AG04449 (cell line): ENCODE measurements at places on chromosomes 2 and 18.

DNA sequence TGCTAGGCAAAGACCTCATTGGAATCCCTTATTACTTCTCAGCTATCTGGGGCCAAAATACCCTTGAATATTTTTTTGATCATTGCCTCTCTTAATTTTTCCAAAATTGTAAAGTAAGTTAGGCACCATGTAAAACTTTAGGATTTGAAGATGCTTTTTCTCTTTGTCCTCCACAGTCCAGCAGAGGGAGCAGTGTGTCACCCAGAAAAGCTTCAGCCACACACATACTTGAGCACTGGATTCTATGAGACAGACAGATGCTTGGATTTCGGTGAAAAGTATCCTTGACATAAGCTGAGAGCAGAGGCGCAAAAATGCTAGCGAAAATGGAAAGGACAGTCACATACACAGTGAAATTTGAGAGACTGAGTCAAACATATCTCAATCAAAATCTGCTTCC, 74.7 kb upstream of the KCNJ3 start:
- DNase-seq: no peak

DNA sequence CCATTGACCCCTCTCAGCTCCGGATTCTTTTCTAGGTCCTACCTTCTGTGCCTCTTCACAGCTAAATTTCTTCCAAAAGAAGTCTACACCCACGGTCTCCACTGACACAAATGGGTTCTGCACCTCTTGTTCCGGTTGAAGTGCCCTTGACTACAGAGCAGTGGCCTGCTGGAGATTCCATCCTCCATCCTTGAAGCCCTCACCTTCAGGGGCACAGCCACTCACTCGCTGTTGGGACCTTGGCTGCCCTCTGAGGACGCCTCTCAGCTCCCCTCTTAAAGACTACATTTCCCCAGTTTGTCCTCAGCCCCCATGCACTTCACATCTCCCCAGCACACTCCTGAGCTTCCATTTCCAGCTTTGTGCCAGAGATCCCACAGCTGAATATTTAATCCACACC, 226.3 kb downstream of the ATAD2B start:
- no peak for DNase-seq

GRCh38 chr2:201923436-201924328, 110.0 kb upstream of the FZD7 start:
- no peak for DNase-seq

DNA sequence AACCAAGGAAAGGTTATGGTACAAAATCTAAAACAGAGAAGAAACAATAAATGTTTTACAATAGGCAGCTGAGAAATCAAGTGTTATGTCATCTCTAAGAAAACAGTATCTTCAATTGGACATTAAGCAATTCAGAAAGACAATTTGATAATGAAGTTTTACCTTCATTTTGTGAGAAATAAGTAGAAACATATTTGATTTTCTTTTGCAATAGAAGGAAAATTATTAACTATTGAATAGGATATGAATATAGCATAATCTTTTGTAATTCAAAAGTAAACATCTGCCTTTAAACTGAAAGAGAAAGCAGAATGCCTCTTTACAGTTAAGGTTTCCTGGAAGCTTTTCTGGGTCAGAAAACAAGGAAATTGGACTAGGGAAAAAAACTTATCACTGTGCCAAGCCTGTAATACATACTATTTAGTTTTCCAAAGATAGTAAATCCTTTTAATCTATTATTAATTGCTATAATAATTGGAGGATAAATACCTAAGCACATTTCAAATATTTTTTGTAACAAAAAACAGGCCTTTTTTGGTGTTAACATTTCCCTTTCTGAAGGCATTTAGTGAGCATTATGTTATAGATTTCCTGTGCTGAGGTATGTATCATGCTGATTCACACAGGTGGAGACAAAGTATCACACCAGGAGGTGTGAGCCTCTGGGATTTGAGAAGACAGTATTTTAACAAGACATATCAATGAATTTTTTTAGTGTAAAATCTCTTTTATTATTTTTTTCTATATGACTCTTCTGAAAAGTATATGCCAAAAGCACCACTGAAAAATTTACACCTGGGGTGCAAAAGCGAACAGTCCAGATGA, 947.0 kb upstream of the CDH2 start:
- DNase-seq: no peak

- no peak for DNase-seq
Measured at GRCh38 chr2:176072951-176073904, 10.5 kb downstream of the EVX2 start.

DNA sequence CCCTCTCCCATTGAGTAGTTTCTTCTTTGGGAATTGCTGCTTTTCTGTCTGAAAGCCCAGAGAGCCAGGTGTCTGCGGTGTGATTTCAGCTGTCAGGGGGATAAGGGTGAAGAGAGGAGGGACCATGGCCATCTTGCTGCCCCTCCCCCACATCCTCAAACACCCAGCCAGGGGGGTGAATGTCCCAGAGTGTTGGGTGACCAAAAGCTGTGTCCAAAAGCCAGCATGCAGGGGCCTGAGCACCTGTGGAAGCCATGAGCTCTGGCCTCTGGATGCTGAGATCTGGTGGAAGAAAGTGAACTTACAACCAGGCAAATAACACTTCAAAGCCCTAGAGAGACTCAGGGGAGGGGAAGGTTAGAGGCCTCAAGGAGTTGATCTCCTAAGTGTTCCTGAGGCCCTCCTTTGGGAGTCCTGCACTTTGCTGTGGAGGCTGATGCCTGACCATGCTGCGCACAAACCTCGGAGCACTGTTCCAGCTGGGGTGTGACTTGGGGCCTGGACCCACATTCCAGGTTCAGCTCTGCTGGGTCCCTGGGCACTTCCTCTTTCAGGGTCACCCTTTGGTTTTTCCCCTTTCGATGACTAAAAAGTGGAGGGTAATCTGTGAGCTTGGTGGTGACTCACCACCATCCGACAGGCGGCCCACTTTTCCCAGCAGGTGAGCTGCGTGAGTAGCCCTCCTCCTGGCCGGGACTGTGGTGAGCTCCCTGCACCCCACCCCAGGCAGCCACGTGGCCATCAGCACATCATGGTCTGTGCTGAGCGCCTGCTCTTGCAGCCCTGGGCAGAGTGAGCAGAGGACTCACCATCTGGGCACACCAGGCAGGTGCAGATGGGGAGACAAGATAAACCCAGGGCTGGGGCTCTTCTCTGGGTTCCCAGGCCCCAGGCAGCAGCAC, 66.8 kb upstream of the FOSL2 start:
- no peak for DNase-seq

GRCh38 chr2:136798766-136799165, 33.4 kb downstream of the THSD7B start:
- no peak for DNase-seq

DNA sequence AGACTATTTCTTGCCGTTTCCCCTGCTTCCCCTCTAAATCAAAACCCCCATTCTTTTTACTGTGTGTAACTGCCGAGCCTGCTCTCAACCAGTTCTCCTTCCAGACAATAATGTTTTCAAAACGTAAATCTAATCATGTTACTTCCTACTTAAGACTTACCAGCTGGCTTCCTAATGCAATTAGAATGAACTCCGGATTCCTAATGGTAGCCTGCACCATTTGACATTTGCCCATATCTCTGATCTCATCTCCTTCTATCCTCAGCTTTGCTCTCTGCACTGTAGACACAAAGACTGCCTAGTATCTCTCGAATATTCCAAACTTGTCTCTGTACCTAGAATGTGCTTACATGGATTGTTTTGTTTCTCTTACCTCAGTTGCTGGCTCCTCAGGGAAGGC, 12.9 kb downstream of the TTL start:
- DNase-seq: no peak

DNA sequence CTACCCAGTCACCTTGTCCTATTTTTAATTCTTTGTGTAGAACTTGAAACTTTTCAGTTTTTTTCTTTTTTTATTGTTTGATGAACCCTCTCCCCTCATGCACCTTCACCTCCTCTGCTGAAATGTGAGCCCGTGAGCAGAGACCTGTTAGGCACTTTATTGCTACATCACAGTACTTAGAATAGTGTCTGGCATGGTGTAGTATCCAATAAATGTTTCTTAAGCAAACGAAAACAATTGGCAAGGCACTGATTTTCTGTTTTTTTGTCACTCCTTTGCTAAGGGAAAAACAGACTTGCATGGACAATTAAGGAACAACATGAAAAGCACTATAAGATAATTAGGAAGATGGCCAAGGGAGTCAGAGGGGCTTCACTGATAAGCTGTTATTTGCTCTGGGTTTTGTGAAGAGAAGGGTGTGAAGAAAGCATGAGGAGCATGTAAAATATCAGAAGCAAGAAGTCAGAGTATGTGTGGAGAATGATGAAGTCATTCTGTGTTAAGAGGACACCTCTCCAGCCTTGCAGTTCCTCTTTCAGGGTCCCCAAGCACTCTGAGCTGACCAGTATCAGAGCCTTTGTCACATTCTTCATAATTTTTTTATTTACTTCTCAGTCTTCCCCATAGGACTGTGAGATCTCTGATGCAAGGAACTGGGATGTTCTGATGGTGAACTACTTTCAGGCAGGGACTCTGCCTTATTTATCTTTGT, 99.7 kb upstream of the CAVIN2 start:
- DNase-seq: no peak

- DNase-seq: no peak
Measured at GRCh38 chr2:209314653-209315052, 109.2 kb upstream of the MAP2 start.

GRCh38 chr2:239893236-239893515, 132.0 kb downstream of the NDUFA10 start:
- DNase-seq: no peak

DNA sequence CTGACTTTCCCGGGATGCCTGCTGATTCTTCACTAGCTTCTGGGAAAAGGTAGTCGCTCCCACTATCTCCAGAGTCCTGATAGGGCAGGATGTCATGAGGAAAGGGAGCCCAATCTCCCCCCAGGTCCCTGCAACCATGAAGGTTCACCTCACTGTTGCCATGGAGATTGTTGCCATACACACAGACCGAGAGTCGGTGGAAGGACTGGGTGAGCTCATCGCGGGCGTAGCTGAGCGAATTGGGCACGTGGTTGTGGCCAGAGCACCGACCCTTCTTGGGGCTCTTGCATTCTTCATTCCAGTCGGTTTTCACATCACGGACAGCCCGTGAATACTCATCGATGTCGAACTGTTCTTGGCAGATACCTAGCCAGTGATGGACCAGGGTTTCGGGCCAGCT, 97.4 kb downstream of the MEP1B start:
- no peak for DNase-seq

- DNase-seq: no peak
Measured at GRCh38 chr18:12027480-12027879, 46.2 kb downstream of the IMPA2 start.

DNA sequence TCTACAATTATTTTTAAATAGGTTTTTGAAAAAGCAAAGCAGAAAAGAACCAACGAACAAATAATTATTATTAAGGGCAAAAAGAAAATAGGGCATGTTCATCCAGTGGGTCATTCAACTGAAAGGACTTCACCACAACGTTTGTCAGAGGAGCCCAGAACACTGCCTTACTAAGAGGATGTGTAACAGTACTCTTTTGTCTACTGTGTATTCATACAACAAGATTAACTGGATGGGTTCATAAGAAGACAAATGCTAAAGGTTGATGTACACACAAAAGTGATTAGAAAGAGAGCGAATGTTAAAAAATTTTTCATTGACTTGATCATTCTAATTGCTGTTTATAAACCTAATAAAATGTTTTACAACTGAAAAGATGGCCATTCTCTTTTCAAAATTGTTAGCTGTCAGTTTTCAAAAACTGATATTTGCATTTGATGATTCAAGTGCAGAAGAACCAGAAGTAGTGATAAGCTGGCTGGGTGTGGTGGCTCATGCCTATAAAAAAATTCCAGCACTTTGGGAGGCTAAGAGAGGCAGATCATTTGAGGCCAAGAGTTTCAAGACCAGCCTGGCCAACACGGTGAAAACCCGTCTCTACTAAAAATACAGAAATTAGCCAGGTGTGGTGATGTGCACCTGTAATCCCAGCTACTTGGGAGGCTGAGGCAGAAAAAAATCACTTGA, 33.1 kb downstream of the MGAT4A start:
- no peak for DNase-seq

DNA sequence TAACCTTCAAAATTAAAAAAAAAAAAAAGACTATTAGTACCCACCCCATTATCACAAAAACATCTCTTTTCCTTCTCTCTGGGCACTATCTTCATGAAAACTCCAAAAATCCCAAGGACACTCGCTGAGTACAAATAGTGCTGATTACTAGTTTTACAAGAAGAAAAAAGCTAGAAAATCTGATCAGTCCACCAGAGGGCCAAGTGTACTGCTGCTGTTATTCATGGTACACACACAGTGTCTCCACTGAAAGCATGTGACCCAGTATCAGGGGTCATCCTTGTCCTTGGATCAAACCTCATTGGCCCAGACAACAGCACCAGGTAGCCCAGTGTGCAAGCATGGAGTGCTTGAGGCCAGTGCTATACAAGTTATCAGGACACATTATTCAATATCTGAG, 382.7 kb upstream of the KLHL29 start:
- DNase-seq: no peak

- DNase-seq: no peak
Measured at GRCh38 chr2:218391202-218391601, 8.5 kb upstream of the CTDSP1 start.

DNA sequence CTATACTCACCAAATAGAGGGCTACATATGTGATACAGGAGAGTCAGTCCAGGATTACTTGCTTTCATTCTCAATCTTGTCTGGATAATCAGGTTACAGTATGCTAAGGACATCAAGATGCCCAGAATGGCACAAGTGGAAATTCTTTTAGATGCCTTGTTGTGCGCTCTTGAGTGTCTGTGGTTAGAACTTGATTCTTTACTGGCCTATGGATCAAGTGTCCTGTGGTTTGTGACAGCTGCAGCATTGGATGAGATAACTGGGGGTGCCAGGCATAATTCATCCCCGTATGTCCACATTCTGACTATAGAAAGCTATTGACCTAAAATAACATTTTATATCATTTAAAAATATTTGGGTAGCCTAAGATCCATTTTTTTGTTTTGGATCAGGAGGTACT, 40.1 kb downstream of the CDC42EP3 start:
- no peak for DNase-seq

- no peak for DNase-seq
Measured at GRCh38 chr2:24889221-24889620, 30.8 kb downstream of the ADCY3 start.
